ENCODE measurements at places on chromosomes 13 and 19.
A peak's percentile ranks its signal among the peaks of the same experiment; 100 is the strongest.

DNA sequence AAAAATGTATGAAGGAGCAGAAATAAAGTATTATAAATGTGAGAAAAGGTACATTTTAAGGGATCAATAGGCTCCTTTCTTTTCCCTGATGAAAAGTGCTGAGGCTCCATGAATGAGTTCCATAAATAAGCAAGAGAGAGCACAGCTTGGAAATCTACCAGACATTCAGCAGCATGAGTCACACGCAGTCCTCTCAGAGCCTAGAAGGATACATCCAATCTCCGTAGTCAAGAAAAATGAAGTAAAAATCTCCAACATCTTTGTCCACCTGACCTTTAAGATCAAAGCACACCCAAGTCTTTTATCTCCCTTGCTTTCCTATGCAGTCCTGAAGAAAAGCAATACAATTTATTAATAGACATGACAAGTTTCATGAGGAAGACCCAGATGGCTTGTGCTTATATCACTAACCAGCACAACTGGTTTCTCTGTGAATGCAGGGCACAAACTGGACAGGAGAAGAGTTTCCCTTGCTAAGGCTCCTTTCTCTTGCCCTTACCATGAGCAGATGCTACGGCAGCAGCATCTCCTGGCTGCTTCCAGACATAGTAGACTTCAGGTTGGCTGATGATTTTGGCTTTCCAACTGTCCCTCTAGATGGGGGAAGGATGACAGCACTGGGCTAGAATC is 730.8 kb downstream of the EFNB2 start:
- DNase-seq = no peak

DNA sequence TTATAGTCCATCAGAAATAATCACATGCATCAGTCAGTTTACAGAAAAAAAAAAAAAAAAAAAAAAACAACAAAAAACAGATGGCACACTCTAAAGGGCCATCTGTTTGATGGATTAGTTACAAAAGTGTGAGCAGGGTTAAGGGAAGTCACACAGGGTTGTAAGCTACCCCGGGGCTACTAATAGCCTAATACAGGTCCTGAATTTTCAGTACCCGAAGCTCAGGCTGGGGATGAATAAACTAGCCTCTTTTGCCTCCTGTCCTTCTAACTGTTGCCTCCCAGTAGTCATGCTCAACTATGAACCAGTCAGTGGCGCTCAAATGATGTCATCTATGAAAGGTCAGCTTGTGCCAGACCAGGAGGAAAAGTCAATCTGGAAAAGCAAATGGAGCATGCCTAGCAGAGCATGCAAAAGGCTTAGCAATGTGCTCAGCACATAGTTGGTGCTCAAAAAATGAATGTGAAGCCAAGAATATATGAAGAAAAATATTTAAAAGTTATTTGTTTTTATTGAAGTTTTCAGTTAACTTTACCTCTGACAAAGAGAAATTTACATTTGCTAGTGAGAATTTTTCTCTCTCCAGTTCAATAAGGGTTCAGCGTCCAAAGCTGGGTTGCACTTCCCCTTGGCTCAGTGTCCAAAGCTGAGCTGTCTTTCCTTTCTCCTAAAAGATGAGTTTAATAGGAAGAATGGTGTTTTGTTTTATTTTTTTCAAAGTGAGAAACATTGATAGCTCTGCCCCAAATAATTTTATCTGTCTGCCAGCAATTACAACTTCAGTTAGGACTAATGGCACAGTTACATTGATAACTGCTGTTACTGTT is 30.8 kb upstream of the LRCH1 start:
- DNase-seq = peak; percentile 60

GRCh38 chr19:44685877-44686276 is 13.1 kb upstream of the CEACAM16 start:
- no peak for DNase-seq

DNA sequence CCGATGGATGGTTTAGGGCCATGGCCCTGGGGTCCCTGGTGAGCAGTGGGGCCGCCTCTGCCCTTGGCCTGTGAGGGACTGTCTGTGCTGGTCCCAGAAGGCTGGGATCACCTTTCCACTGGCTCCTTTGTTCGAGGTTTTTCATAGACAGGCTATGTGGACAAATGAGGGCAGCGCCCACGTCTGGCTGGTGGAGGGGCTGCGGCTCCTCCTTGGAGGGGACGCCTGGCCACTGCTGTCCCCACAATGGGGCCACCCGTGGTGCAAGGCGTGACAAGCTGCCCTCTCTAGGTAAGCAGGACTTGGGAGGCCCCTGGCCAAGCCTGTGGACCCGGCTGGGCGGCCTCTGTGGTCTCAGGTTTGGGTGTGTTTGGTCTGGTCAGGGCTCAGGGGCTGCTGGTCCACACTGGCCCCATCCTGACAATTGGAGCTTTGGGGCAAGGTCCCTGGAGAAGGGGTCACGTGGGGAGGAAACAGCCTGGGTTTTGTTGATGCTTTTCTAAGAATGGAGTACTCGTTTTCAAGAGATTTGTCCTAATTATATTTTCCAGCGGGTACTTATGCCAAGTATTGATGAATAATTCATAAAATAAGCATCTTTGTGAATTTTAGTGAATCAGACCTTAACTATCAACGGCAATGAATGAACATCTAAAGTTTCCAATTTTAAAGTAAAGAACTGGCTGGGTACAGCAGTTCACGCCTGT is 33.3 kb downstream of the MCF2L start:
- no peak for DNase-seq

GRCh38 chr19:45791744-45792469 is 738 bp downstream of the DMWD start:
- no peak for DNase-seq

DNA sequence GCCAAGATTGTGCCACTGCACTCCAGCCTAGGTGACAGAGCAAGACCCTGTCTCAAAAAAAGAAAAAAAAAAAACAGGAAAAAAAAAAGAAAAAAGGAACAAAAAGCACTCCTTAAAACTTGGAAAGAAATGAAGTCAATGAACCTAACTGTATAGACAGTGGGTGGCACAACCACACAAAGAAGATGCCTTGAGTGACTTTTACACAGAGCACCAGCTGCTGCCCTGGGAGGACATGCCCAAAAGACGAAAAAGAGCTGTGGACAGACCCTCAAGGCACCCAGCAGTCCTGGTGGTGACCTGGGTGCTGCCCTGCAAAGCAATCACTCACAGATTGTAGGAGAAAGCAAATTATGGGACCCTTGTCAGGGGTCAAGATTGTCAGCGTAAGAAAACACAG is 5.9 kb upstream of the LAMP1 start:
- DNase-seq = no peak

- DNase-seq = no peak
Measured at GRCh38 chr13:28442839-28443238, 52.1 kb downstream of the FLT1 start.

DNA sequence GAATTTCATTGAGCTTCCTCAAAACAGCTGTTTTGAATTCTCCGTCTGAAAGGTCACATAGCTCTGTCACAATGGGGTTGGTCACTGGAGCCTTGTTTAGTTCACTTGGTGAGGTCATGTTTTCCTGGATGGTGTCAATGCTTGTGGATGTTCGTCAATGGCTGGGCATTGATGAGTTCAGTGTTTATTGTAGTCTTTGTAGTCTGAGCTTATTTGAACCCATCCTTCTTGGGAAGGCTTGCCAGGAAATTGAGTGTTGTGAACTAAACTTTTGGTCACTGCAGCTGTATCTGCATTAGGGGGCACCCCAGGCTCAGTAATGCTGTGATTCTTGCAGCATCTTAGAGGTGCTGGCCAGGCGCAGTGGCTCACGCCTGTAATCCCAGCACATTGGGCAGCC is 22.0 kb downstream of the BLOC1S3 start:
- no peak for DNase-seq

DNA sequence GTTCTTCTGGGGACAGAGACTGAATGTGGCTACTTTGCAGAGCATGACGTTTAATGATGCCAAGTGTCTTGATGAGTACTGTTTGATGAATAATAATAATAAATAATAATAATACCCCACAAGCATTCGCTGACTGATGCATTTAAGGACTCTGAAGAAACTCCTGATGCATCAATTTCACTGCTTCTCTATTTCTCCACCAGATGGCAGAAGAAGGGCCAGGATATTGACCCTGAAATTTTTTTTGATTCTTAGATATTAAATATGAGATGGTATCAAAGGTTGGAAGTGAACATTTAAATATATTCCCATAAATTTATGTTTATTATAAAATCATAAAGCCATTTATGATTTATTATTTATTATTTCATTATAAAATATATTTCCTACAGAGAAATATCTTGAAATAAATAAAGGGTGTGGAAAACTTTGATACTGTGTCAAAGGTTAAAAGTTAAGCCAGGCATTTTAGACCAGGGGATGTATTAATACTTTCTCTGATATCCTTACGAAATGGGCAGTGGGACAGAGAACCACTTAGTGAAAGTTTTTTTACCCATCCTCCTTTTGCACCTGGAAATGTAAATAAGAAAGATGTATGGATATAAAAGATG is 170.9 kb downstream of the LACC1 start:
- DNase-seq = no peak

GRCh38 chr13:73248711-73249580 is 190.1 kb downstream of the KLF5 start:
- no peak for DNase-seq

- DNase-seq = no peak
Measured at GRCh38 chr19:48501494-48502349, 9.9 kb downstream of the LMTK3 start.

DNA sequence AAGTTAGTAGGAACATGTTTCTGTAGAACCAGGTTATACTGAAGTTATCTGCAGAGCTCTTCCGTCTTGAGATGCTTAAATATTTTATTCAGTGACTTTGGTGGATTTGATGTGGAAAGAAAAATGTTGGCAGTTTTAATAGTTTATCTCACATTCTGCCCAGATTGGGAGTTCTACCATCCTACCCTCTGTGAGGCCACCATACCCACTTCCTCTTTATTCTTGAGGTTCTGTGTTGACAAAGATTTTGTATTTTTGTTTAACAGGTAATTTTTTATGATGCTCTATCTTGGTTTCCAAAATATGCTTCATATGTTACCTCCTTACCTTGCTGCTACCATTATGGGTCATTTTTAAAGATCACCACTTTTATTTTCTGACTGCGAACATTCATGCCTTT is 156.2 kb upstream of the ATXN8OS start:
- no peak for DNase-seq

- no peak for DNase-seq
Measured at GRCh38 chr19:49727217-49728030, 35.7 kb downstream of the TSKS start.

All from NCI-H524 treated with DMSO at 0.1 percent for 48 hours (cell line).